ENCODE measurements at places on chromosomes 1 and 21.

GRCh38 chr1:174841747-174842146 is 158.0 kb upstream of the CACYBP start:
- no peak for DNase-seq

DNA sequence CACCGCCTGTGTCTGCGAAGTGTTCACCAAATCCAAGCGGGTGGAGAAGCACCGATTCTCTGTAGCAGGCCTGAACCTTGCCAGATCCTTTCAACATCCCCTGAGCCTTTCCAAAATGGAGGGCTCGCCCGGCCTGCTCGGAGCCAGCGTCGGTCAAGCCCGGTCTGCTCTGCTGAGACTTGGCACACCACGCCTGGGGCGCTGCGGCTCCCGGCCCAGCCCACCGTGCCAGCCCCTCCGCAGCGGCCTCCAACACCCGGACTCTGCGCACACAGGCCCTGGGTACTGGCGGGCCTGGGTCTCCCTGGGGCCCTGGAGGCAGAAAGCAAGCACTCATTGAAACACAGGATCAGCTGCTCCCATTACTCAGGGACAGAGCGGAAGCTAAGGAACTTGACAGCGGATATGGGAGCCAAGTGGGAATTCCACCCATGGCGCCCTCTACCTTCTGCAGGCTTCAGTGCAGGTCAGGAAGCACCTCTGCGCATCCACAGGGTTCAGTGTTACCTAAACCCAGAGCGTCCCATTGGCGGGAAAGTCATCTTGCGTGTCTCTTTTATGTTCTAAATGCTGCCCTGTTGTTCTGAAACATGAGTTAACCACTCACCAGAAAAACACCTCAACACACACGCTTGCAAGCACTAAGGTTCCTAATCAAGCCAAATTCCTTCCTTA is 159.9 kb downstream of the ZBTB18 start:
- peak; percentile 6 for DNase-seq

GRCh38 chr1:86183810-86184209 is 27.2 kb upstream of the COL24A1 start:
- DNase-seq, result no peak

DNA sequence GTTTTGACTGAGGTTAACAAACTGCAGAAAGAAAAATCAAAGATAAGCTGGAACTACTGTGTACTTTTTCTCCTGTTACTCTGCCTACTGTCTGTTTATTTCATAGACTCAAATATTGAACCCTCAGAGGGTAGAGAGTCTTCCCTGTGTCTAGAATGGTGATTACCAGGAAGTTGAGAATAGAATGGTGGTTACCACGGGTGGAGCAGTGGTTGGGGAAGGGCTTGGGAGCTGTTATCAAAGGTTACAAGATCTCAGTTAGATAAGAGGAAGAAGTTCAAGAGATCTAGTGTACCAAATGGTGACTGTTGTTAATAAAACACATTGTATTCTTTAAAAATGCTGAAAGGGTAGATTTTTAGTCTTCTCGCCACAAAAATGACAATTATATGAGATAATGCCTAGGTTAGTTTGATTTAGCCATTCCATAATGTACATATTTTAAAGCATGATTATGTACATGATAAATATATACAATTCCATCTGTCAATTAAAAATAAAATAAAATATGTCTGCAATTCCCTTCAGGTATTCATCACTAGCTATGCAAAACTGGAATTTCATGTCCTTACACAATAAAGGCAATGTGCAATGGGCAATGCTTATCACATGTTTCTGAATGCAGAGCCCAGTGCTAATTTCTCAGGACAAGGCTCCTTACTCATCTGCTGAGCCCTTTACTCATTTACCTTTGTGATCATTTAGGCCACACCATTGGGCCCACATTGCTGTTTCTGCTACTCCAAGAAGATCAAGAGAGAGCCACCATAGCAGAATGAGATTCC is 474.3 kb upstream of the CAMK1G start:
- no peak for DNase-seq

DNA sequence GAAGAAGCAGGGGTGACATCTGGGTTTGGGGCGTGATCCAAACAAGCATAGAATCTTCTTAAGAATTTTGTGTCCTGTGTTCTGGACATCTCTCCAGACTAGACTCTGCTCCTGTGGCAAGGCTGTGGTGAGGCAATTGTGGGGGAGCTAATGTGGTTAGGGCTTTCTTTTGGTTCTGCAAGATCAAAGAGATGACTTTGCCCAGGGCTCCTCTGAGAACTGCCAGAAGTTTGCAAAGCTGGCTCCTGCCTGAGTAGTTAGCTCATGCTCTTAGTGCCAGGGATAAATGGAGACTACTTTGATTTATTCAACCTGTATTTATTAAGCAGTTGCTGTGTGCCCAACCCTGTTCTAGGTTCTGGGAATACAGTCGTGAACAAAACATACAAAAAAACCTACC is 34.0 kb upstream of the CRNN start:
- no peak for DNase-seq

DNA sequence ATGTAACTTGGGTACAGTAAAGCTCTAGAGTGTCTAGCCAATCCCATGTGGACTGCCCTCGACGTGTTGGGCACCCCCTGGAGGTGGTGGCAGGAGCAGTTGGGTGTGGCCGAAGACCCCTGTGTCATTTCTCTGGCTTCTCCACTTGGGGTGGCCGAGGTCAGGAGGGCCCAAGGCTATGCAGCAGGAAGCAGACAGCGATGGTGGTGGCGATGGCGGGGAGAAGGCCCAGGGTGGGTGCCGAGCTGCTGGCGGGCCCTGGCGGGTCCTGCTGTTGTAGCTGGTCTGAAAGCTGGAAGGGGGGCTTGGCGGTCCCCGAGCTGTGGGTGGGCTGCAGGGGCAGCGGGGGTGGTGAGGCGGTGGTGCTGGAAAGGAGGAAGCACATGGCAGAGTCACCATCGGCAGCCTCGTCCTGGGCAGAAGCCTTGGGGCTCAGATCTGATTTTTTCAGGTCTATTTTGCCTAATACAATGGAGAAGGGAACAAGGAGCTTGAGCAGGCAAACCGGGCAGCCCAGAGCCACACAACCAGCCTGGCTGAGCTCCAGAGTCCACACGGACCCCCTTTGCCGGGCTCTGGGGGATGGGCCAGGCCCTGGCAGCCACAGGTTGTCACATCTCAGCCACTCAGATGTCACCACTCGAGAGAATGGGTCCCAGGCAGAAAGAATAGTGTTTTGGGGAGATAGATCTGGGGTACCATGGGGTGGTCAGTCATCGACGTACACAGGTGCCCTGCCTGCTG is 231.3 kb downstream of the TRABD2B start:
- DNase-seq, result no peak

- no peak for DNase-seq
These were observed 37.0 kb downstream of the RERE start for GRCh38 chr1:8780405-8780804.

Measured in stimulated activated CD4-positive, alpha-beta T cell treated with anti-CD3 and anti-CD28 coated beads, Interleukin-15, amount 100 ng/mL, for 24 hours (primary cell).